T-helper 2 cell treated with Interferon-gamma antibody and Interleukin-4, amounts not matched to agents 100 ng/mL and 5 ng/mL, for 36 hours (primary cell): ENCODE measurements at places on chromosomes 5 and 9. TPM values are rescaled to one million over a fixed set of nuclear protein-coding genes. Genes with fewer than 3 reads are reported as not detected.

Gene PRUNE2
- 0.93 and 1.1 TPM in 2 replicates for total RNA-seq

Gene N4BP3
- total RNA-seq: 2.3 and 2.7 TPM in 2 replicates

Gene FAM151B
- 0.30 and 1.0 TPM in 2 replicates for total RNA-seq

Gene ASS1
- 1.9 and 2.1 TPM in 2 replicates for total RNA-seq

Gene SLC6A7
- total RNA-seq: not detected in 2 replicates

Gene NKD2
- total RNA-seq: 33.6 and 34.4 TPM in 2 replicates
